ENCODE measurements at places on chromosomes 2 and 18.

DNA sequence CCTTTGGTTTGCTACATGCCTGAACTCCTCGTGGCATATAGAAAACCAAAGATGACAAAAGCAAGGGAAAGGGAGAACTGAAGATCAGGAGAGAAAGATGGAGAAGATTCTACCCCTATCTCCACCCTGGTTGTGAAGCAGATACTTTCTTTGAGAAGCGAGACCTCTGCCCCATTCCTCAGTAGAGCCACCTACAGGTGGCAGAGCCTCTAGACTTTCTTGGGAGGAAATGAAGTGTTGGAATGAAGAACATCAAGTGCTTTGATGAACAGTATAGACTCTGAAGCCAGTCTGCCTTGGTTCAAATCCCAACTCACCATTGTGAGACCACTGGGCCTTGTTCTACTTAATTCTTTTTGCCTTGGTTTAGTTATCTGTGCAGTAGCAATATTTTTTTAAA, 348.8 kb upstream of the ETAA1 start:
- no peak for DNase-seq

DNA sequence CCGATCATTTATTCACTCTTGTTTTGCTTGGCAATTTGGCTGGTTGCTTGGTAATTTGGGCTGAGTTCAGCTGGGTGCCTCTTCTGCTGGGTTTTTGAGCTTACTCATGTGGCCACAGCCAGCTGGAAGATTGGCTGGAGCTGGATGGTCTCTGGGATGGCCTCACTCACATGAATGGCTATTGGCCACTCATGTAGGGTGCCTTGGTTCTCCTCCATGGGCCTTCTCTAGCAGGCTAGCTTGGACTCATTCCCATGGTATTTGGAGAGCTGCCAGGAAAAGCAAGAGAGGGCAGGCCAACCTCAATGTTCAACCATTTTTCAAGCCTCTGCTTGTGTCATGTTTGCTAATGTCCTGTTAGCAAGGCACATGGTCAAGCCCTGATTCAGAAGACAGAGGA, 16.9 kb downstream of the ZAP70 start:
- DNase-seq: peak; percentile 14

GRCh38 chr2:147712051-147712450, 132.8 kb upstream of the ACVR2A start:
- no peak for DNase-seq

DNA sequence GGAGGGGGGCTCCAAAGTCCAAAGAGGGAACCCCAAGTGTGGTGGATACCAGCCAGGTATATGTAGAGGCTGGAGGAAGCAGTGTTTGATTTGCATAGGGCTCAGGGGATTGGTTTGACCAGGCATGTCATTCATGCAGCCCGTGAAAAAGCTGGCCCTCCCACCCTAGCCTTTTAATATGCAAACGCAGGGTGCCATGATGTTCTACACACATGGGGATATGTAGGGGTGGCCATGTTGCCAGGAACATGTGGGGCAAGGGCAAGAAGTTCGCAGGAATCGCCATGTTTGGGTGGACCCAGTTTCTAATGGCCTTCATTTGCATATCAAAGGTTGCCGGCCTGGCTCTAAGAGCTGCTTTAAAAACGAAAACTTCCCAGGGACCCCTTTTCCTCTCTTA, 33.6 kb downstream of the B3GNT7 start:
- peak; percentile 24 for DNase-seq

DNA sequence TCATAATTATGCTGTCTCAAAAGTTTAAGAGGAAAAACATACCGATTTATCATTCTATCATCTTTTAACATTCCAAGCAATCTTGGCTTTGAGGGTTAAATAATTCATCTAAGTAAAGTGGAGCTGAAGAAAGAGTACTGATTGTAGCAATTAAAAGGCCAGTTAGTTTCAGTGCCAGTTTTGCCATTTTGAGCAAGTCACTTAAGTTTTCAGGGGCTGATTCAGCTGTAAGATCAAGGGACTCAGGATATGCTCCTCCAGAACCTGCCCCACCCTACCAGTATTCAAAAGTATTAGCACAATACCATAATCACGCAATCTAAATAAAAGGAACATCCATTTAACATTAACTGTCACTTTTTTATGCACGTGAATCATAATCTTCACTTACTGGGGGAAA, 1.9 kb downstream of the SS18 start:
- no peak for DNase-seq

GRCh38 chr18:48820483-48821250, 130.1 kb downstream of the SMAD7 start:
- DNase-seq: peak; percentile 75

GRCh38 chr2:7270011-7270431, 352.8 kb downstream of the RNF144A start:
- DNase-seq: no peak

- DNase-seq: no peak
These were observed 10.9 kb downstream of the CERS6 start for GRCh38 chr2:168466834-168467565.

- no peak for DNase-seq
These were observed 6.0 kb upstream of the NCK2 start for GRCh38 chr2:105738658-105739241.

DNA sequence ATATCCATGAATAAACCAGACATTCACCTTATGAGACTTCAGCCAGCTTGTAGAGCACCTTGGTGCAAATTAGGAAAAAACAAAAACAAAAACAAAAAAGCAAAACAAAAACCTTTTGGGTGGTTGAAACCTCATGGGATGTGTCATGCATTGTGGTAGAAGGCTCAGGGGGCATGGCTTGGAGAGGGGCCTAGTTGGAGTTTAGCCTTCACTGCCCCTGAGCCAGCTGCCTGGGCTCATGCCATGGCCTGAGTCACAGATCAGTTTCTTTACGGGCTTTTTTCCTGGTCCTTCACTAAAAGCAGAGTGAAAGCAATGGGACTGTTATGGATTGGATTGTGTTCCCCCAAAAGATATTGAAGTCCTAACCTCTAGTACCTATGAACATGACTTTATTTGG, 22.0 kb upstream of the DAPL1 start:
- DNase-seq: no peak

GRCh38 chr2:205665791-205666190, 16.5 kb upstream of the NRP2 start:
- DNase-seq: no peak

- no peak for DNase-seq
These were observed 16.8 kb downstream of the CXCR1 start for GRCh38 chr2:218149848-218150440.

DNA sequence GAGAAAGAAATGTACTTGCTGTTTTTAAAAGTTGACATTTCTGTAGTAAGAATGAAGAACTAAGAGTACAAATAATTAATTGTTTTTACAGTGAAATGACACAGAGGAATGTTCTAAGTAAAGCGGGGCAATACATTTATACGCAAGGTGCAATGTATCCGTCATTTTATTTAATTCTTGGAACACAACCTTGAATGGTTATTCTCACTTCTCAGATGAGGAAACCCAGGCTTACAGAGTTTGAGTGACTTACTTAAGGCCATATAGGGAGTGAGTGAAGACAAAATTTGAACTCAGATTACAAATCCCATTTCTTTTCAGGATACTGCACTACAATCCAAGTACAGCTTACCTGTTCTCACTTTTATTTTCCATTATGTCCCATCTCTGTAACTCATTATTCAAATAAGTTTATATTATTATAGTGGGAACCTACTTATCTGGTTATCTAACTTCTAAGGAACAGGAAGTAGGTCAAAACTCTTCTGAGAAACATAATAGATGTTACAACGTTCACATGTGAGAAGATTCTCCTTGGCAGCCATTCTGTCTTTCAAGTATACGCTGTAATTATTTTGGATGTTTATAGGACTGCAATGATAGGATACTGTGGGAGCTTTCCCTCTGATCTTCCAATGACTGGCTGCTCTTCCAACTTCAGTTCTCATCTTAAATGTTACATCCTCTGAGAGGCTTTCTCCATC, 12.3 kb upstream of the STK17B start:
- no peak for DNase-seq

Data from spleen (tissue), 13 donors.